K562 (cell line): ENCODE measurements at places on chromosomes 11 and 22. TPM values are rescaled to one million over a fixed set of nuclear protein-coding genes. Genes with fewer than 3 reads are reported as not detected.

PGA5 gene
- polyA plus RNA-seq: not detected in 2 replicates

DNA sequence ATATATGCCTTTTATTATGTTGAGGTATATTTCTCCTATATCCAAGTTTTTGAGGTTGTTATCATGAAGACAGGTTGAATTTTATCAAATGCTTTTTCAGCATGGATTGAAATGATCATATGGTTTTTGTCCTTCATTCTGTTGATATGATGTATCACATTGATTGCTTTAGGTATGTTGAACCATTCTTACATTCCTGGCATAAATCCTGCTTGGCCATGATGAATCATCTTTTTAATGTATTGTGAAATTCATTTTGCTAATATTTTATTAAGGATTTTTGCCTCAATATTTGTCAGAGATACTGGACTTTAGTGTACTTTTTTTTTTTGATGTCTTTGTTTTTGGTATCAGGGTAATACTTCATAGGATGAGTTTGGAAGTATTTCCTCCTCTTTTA, 283.8 kb upstream of the C11orf87 start:
- DNase-seq: no peak

DNA sequence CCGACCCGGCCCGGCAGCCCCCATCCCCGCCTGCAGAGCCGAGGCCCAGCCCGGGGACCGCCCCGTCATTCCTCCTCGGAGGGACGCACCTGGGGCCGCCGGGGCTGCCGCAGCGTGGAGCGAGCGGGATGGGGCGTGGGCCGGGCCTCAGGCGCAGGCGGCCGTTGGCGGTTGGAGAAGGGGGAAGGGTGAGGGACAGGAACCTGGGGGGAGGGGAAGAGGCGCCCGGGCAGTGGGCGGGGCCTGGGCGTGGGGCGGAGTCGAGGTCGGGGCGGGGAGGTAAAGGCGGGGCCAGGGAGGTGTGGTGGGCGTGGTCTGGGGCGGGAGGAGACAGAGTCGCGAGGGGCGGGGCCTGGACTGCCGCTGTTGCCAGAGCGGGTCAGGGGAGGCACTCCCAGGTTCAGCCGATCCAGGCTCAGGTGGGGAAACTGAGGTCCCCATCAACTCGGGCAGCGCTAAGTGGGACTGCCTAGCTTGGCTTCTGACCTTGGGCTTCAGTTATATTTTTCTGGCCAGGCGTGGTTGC, at the start of gene TESMIN:
TSS of gene TESMIN (minus strand) at position 190 of the 526 bp plus-strand sequence. CDS start 860 bp downstream, outside the sequence.
- peak; percentile 99 for DNase-seq

GRCh38 chr11:86743223-86744118, 56.9 kb upstream of the PRSS23 start:
- peak; percentile 58 for DNase-seq

DNA sequence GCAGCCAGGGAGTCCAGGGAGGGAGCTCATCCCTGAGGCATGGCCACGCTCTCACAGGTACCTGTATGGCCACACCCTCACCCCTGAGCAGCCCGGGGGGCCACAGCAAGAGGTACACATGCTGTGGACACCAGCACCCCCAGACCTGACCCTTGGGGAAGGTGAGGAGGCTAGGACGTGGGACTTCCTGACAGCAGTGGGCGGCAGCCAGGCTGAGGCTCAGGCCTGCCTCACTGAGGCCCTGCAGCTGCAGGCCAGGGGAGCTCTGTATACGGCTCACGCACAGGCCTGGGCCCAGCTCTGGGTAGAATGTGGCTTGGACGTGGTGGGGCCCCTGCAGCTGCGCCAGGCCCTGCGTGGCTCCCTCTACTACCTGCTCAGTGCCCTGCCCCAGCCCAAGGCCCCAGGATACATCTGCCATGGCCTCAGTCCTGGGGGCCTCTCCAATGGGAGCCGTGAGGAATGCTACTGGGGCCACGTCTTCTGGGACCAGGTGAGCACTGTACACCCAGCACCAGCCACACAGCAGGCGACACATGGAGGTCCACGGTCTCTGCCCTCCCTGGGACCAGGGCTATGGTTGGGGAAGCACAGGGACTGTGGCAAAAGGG, 1.8 kb downstream of the PGGHG start:
- DNase-seq: no peak
